ENCODE measurements at places on chromosomes 3 and 15.

- DNase-seq = no peak
Measured at GRCh38 chr3:194346621-194347020, 4.5 kb downstream of the CPN2 start.

DNA sequence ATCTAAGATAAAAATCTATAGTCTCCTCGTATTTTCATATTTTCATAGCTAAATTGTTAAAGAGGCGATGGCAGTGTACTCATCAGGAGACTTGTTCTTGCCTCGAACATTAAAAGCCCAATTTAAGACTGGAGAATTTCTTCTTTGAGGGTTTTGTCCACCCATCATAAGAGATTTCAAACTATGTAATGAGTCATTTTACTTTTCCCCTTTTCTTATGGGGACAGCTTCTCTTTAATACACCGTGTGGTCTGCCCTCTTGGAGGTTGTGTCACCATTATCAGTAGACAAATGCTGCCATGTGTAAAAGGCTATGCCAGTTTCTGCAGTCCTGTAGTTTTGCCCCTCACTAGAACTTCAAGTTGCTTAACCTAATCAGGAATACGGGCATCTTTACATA lies 16.9 kb downstream of the TGFBR2 start:
- no peak for DNase-seq

- DNase-seq = no peak
Measured at GRCh38 chr3:43966126-43966525, 275.4 kb downstream of the ABHD5 start.

GRCh38 chr3:46102780-46103130 lies 75.5 kb upstream of the XCR1 start:
- no peak for DNase-seq

DNA sequence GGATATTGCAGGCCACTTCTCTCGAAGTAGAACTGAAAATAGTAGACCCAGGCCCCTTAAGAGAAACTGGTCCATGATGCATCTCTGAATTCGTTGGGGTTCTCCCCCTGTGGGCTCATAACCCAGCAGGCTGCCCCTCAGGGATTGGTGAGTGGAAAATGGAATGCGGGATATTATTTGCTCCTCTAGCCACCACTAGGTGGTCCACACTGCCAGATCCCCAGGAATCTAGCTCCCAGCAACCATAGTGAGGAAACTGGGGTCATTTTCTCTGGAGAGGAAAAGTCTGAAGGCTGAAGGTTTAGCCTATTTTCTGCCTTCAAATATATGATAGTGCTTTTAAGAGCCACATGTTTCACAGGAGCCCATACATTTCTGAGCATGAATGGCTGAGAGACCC lies 6.7 kb downstream of the CX3CR1 start:
- no peak for DNase-seq

- DNase-seq = no peak
Measured at GRCh38 chr3:30711151-30711550, 104.8 kb downstream of the TGFBR2 start.

- no peak for DNase-seq
Measured at GRCh38 chr3:109346770-109347295, 9.5 kb upstream of the DPPA4 start.

GRCh38 chr15:38021259-38021658 lies 86.8 kb downstream of the TMCO5A start:
- no peak for DNase-seq
